ENCODE measurements at places on chromosomes 13 and 19. TPM values are rescaled to one million over a fixed set of nuclear protein-coding genes. Genes with fewer than 3 reads are reported as not detected.

ZNF835 gene
- total RNA-seq: not detected

TDRD3 gene
- 17.2 TPM for total RNA-seq

DNA sequence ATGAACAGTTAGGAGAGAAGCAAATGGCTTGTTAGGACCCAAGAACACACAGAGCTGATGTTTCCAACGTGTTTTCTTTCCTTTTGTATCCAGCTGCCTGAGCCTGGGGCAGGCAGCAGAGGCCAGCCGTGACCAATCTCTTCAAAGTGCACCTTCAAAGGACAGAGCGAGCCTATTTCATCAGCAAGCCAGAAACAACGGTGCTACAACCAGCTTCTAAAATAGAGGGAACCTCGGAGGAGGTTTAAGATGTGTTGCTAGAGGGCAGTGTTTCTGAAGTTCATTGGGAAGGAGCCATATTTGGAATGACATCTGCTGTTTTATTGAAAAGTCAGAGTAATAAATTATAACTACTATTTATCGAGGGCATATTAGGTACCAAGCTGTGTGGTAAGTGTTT lies 56.2 kb upstream of the RFC3 start:
- no peak overlapping the region for H3K27ac ChIP-seq
- no peak overlapping the region for H3K4me3 ChIP-seq
- 0 out of 2 replicates have a peak, but pooled peaks cover 5% of the 10 kb centered on the region for H3K4me1 ChIP-seq
- peak; percentile 21 for DNase-seq
- no peaks in the 10 kb centered on the region for H3K36me3 ChIP-seq
- H3K27me3 ChIP-seq: no peaks in the 10 kb centered on the region

DNA sequence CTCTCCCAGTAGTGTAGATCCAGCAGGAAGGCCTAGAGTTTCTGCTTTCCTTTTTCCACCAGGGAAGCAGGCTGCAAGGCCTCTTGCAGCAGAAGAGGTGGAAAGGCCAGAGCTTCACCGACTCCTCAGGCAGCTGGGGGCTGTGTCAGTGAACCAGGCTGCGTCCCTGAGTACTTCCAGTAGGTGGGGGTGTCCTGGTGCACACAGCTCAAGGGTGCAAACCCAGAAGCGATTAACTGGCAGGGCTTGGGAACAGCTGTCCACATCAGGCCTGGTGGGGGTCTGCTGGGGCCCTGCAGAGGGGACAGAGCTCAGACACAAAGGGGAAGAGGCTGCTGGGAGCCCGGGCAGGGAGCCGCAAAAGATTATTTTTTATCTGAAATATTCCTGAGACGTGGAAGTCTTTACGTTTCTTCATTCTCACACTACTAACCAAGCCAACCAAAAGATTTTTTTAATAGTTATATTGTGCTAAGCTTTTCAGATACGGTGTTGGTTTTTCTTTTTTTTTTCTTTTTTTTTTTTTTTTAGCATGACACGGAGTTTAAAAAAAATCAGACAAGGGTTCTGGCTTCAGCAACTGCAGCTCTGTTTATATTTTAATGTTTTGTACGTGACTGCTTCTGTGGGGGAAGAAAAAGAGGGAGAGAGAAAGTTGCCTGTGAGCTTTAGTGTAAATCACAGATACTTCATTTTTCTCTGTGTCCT lies 11.0 kb downstream of the TSHZ3 start:
- peak; percentile 45 for DNase-seq
- no peak overlapping the region for H3K4me3 ChIP-seq
- no peaks in the 10 kb centered on the region for H3K27me3 ChIP-seq
- H3K27ac ChIP-seq: no peak overlapping the region

DNA sequence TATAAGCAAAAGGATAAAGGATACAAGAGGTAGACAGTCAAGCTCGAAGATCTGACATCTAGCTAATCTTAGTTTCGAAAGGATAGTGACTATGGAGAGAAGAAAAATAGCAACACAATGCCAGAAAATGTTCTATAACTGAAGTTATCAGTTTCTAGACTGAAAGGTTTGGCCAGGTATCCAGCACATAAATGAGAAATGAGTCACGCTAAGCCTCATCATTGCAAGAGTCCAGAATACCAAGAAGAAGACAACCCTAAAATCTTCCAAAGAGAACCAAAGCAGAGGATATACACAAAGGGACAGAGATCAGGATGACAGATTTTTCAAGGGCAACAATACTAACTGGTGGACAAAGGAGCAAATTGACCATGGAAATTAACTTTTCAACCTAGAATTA lies 237.0 kb downstream of the POSTN start:
- H3K4me1 ChIP-seq: no peaks in the 10 kb centered on the region
- no peaks in the 10 kb centered on the region for H3K36me3 ChIP-seq
- no peak overlapping the region for H3K4me3 ChIP-seq

GRCh38 chr13:46666727-46667456 lies 113.9 kb downstream of the LRCH1 start:
- peaks cover 55% of the 10 kb centered on the region for H3K4me1 ChIP-seq
- no peak for DNase-seq
- no peak overlapping the region for H3K4me3 ChIP-seq
- peak overlapping the region; percentile 89 for H3K27ac ChIP-seq

DNA sequence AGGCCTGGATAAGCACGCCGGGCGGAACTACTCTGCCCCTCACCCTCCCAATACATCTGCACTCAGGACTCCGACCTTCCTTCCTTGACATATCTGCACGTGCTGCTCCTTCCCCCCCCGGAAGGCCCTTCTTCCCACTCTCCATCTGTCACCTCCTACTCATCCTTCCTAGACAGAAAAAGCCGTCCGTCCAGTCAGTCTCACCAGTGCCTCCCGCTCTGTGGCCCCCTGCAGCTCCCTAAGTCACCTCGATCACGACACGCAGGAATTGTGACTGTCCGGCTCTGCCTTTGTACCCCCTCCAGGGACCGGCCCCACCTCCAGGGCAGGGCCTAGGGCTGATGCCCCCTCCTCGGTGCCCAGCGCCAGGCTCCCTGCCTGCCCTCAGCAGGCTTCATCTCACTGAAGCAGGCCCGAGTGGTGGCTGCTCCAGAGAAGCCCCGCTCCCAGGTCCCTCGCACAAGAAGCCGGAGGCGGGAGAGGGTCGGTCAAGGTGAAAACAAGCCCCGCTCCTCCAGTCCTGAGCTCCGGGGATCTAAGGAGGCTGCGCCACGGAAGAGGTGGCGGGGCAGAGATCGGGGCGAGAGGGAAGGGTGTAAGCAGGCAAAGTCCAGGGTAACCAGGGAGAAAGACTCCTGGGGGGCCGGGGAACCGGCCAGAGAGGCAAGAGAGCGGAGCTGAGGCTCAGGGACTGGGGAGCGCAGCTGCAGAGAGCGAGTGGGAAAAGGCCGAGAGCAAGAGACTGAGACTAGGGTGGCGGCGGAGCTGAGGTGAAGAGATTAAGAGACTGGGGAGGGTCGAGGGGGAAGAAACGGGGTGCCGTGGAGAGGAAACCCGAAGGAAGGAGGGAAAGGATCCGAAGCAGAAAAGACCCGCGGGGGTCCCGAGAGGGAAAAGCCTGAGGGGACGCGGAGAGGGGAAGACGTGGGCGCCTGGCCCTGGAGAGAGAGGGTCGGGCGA lies 1.1 kb downstream of the PPP6R1 start:
- H3K27ac ChIP-seq: peak overlapping the region; percentile 81
- H3K4me1 ChIP-seq: peaks cover 23% of the 10 kb centered on the region
- H3K4me3 ChIP-seq: peak overlapping the region; percentile 85

DNA sequence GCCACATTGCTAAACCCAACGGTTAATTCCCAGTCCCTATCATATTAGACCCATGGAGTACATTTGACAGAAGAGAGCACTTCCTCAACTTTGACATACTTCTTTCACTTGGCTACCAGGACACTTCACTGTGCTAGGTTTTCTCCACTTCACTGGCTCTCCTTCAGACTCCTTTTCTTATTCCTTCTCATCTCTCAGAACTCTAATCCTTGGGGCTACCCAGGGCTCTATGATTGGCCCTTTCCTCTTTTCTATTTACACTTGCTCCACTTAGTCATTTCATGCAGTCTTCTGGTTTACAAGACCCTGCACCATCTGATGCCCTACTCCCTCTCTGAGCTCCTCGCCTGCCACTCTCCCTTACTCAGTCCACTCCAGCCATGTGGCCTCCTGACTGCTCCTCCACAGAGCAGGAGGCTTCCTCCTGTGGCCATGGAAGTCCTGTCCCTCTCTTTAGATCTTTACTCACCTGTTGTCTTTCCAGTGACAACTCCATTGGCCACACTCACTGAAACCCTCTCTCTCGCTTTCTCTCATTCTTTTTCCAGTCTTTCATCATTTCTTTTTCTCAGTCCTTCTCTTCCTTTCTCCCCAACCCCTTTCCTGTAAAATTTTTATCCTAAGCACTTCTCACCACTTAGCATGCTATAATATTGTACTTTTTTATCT lies 90.4 kb downstream of the TBC1D4 start:
- H3K36me3 ChIP-seq: no peaks in the 10 kb centered on the region
- no peak overlapping the region for H3K27ac ChIP-seq
- H3K27me3 ChIP-seq: no peaks in the 10 kb centered on the region
- H3K4me1 ChIP-seq: peaks cover 68% of the 10 kb centered on the region

DNA sequence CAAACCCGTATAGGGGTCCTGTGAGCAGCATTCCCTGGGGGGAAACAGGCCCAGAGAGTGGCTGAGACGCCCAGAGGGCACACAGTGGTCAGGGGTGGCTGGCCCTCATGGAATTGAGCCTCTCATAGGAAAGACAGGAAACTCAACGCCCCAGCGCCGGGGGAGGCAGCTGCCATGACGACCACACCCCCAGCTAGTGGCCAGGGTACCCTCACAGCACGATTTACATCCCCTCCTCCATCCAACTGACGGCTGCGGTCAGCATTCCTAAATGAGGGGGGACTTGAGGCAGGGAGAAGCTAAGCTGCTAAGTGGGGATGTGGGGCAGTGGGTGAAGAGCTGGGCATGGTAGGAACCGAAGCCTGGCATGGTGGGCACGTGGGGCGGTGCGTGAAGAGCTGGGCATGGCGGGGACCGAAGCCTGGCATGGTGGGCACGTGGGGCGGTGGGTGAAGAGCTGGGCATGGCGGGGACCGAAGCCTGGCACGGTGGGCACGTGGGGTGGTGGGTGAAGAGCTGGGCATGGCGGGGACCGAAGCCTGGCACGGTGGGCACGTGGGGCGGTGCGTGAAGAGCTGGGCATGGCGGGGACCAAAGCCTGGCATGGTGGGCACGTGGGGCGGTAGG lies 10.0 kb downstream of the MED16 start:
- H3K36me3 ChIP-seq: 0 out of 2 replicates have a peak, but pooled peaks cover 1% of the 10 kb centered on the region
- H3K27me3 ChIP-seq: no peaks in the 10 kb centered on the region
- peak overlapping the region; percentile 57 for H3K27ac ChIP-seq
- H3K4me3 ChIP-seq: no peak overlapping the region

DNA sequence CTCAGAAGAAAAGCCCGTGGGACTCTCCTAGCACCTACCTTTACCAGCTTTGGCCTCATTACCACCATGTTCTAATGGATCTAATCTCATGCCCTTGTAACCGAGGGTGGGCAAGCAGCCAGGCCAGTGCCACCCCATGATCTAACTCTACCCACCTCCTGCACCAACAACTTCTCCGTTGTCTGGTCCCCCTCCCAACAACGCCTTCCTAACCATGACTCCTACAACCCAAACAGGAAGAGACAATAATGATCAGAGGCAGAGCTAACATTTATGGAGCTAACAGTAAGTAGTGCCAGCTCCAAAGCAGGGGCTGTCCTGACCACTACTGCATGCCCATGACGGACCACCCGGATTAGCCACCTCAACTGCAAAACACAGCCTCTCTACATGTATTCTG lies 3.5 kb downstream of the USP12 start:
- no peak overlapping the region for H3K27ac ChIP-seq
- no peak overlapping the region for H3K4me3 ChIP-seq
- no peaks in the 10 kb centered on the region for H3K36me3 ChIP-seq
- no peaks in the 10 kb centered on the region for H3K27me3 ChIP-seq
- H3K4me1 ChIP-seq: peaks cover 13% of the 10 kb centered on the region

GRCh38 chr13:94112731-94113130 lies 366.8 kb downstream of the DCT start:
- no peaks in the 10 kb centered on the region for H3K36me3 ChIP-seq
- no peaks in the 10 kb centered on the region for H3K4me1 ChIP-seq
- no peak overlapping the region for H3K4me3 ChIP-seq
- no peaks in the 10 kb centered on the region for H3K27me3 ChIP-seq
- H3K27ac ChIP-seq: no peak overlapping the region

GRCh38 chr13:100491164-100491842 lies 97.3 kb downstream of the GGACT start:
- peaks cover 12% of the 10 kb centered on the region for H3K4me1 ChIP-seq
- peak overlapping the region; percentile 33 for H3K27ac ChIP-seq
- H3K36me3 ChIP-seq: no peaks in the 10 kb centered on the region
- H3K27me3 ChIP-seq: no peaks in the 10 kb centered on the region

DNA sequence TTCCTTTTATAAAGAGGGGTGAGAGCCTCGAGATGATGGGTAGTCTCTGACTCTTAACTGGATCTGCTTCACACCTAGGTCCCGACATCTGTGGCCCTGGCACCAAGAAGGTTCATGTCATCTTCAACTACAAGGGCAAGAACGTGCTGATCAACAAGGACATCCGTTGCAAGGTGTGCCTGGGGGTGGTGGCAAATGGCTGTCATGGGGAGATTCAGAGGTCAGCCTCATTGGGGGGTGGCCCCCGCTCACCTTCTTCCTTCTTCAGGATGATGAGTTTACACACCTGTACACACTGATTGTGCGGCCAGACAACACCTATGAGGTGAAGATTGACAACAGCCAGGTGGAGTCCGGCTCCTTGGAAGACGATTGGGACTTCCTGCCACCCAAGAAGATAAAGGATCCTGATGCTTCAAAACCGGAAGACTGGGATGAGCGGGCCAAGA lies 1.6 kb downstream of the CALR start:
- peak overlapping the region; percentile 100 for H3K4me3 ChIP-seq
- H3K36me3 ChIP-seq: peaks cover 16% of the 10 kb centered on the region
- no peaks in the 10 kb centered on the region for H3K27me3 ChIP-seq
- H3K4me1 ChIP-seq: peaks cover 23% of the 10 kb centered on the region

DNA sequence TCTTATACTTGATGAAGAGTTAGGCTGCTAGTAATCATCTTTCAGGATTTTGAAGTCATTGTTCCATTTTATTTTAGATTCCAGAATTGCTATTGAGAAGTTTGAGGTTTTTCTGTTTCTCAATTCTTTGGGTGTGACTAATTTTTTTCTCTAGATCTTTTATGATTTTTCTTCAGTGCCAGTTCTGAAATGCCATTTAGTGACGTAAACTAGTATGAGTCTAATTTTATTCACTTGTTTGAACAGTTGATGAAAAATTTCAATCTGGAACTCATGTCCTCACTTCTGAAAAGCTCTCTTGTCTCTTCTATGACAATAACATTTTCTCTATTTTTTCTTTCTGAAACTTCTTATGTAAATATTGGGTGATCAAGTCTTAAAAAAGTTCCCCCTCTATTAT lies 188.5 kb upstream of the HTR2A start:
- no peaks in the 10 kb centered on the region for H3K36me3 ChIP-seq
- no peak overlapping the region for H3K4me3 ChIP-seq
- no peak for DNase-seq
- no peak overlapping the region for H3K27ac ChIP-seq
- no peaks in the 10 kb centered on the region for H3K4me1 ChIP-seq
